ENCODE measurements at places on chromosomes 16 and 17. TPM values are rescaled to one million over a fixed set of nuclear protein-coding genes. Genes with fewer than 3 reads are reported as not detected.

Gene SLC43A2
- total RNA-seq: 29.5 TPM

Gene FAM171A2
- total RNA-seq: 3.7 TPM

Gene GSG1L
- total RNA-seq: not detected

Gene ASIC2
- total RNA-seq: under 0.01 TPM

Gene TBX2
- total RNA-seq: not detected

Gene PABPN1L
- not detected for total RNA-seq

Gene KCNJ12
- total RNA-seq: 3.3 TPM

Gene KANSL1
- 94.7 TPM for total RNA-seq

Gene SSH2
- total RNA-seq: 25.5 TPM

Gene RPH3AL
- 5.4 TPM for total RNA-seq

Gene HAGHL
- total RNA-seq: 17.6 TPM

Gene SLC16A13
- total RNA-seq: 0.92 TPM

Gene PPY
- total RNA-seq: not detected

Gene ASPA
- total RNA-seq: not detected

Gene DPEP2NB
- total RNA-seq: not detected

Gene KCNH6
- total RNA-seq: not detected

Gene PRSS21
- total RNA-seq: not detected

Gene CFAP52
- total RNA-seq: not detected

Gene MMP25
- total RNA-seq: 0.13 TPM

Gene DNAH9
- total RNA-seq: 0.07 TPM

Gene MT1G
- total RNA-seq: not detected

Gene SLFN11
- total RNA-seq: 225 TPM

Gene ARL5C
- total RNA-seq: not detected

Gene GAS2L2
- not detected for total RNA-seq

Gene CASKIN1
- 0.04 TPM for total RNA-seq

Gene CEP95
- total RNA-seq: 15.7 TPM

Gene CCDC78
- total RNA-seq: 1.4 TPM

Gene AGRP
- not detected for total RNA-seq

Gene ABCA9
- total RNA-seq: 13.9 TPM

Gene CBLN1
- total RNA-seq: not detected

Gene CD300LF
- total RNA-seq: not detected

Gene HOXB13
- total RNA-seq: not detected

Gene ABCA6
- total RNA-seq: 100 TPM

Gene SDF2
- total RNA-seq: 63.1 TPM

Gene PROCA1
- 0.66 TPM for total RNA-seq

Gene PRAC2
- not detected for total RNA-seq

Gene CCL16
- total RNA-seq: 0.85 TPM

Gene PRPF8
- total RNA-seq: 117 TPM

Gene CD79B
- 1.5 TPM for total RNA-seq

Gene GGT6
- total RNA-seq: not detected

Gene EVPL
- total RNA-seq: not detected

Gene C16orf89
- total RNA-seq: not detected

Gene TAF1C
- total RNA-seq: 13.8 TPM

Gene PNPO
- total RNA-seq: 35.4 TPM

Gene TBC1D3I
- 0.14 TPM for total RNA-seq

Gene KRTAP3-2
- total RNA-seq: not detected

Gene TNFRSF17
- total RNA-seq: not detected

Gene HOXB3
- 7.5 TPM for total RNA-seq

All from pulmonary artery endothelial cell (primary cell).